ENCODE measurements at places on chromosomes 2 and 18.

- DNase-seq = no peak
Observed at GRCh38 chr2:113886479-113887008, 3.3 kb upstream of the ACTR3 start.

GRCh38 chr2:138071720-138072719, 107.7 kb downstream of the HNMT start:
- DNase-seq = no peak

DNA sequence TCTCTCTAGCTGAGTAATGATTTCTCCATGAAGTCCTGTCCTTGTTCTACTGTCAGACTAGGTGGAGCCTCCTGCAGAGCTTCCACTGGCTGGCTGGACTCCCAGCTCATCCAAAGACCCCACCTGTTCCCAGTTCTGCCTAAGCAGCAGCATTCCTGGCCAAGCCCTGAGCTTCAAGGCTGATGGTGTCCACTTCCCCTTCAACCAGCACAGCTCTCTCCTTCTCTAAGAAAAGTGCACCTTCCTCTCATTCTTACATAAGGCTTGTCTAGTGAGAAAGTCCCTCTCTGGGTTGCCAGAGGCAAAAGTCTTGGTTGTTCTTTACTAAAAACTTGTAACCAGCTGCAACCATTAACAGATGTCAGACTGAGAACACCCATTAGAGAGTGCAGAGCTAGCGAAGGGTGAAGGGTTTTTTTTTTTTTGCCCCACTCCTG, 58.9 kb downstream of the CXCR4 start:
- DNase-seq = no peak

DNA sequence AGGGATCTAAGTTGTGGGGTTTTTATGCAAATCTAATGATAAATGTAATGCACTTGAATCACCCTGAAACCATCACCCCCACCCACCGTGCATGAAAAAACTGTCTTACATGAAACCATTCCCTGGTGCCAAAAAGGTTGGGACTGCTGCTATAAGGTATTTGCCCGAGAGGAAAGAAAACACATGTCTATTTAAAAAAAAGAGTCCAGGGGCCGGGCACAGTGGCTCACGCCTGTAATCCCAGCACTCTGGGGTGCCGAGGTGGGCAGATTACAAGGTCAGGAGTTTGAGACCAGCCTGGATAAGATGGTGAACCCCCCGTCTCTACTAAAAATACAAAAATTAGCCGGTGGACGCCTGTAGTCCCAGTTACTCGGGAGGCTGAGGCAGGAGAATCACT, 1372.8 kb upstream of the CDH2 start:
- no peak for DNase-seq

GRCh38 chr2:218257390-218257981, 3.3 kb upstream of the GPBAR1 start:
- DNase-seq = no peak

GRCh38 chr18:2894131-2894840, 47.5 kb downstream of the EMILIN2 start:
- DNase-seq = no peak

GRCh38 chr18:35136248-35136647, 95.0 kb downstream of the MAPRE2 start:
- DNase-seq = no peak

DNA sequence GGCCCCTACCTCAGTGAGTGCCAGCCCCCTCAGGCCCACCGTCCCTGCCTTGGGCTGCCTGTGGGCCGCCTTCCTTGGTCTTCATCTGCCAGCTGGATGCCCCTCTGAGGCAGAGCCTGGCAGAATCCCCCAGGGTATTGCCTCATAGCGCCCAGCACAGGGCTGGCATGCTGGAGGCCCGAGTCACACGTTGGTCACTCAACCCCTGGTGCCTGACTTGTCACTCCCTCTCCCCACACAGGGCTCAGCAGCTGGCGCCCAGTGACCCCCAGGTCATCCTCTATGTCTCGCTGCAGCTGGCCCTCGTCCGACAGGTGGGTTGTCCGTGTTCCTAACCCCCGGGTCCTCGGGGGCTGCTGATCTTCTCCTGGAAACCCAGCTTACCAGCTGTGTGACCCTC, 108.4 kb upstream of the MCFD2 start:
- no peak for DNase-seq

DNA sequence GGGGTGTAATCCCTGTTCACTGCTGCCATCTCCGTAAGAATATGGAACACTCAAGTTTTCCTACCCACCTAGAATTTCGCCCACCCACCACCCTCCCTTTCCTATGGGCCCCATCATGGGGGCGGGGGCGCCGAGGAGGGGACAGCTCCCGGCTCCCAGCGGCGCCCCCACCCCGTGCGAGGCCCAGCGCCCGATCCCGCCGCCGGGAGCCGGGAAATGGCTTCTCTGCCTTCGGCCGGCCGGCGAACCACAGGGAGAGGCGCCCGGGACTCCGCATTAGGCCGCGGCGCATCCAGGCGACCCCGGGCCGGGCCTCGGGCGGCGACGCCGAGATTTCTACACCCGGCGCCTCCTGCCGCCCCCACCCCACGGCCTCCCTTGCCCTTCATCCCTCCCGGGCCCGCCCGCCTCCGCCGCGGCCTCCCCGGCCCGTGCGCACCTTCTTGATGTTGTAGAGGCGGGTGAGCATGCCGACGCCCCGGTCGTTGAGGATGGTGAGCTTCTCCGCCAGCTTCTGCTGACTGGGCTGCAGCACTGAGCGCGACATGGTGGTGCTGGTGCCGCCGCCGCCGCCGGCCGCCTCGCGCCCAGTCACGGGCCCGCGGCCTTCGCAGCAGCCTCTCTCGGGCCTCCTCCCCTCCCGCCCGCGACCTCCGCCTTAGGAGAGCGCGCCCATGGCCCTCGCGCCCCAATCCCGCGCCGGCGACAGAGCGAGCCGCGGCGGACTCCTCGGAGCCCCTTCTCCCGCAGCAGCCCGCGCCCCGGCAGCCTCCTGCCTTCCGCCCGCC, 510 bp downstream of the NCKAP1 start:
- DNase-seq = no peak

DNA sequence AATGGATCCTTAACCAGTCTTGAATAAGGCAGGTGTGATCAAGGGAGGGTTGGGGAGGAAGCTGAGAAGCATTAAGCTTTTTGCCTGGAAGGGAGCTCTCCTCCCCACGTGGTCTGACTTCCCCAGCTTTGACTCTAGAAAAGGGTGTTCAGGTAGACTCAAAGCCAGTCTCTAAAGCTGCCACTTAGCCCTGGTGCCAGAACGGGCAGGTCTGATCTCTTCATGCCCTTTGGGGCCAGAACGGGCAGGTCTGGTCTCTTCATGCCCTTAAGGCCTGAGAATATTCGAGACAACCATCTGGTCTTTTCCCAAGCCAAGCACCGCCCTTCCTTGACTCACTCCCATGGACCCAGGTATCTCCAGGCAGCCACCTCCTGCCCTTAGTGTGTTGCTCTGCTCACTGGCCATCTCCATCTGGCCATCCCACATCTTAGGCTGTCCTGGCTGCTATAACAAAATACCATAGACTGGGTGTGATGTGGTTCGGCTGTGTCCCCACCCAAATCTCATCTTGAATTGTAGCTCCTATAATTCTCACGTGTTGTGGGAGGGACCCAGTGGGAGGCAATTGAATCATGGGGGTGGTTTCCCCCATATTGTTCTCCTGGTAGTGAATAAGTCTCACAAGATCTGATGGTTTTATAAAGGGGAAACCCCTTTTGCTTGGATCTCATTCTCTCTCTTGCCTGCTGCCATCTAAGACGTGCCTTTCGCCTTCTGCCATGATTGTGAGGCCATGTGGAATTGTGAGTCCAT, 59.4 kb downstream of the SNORC start:
- DNase-seq = no peak

GRCh38 chr2:68751397-68752339, 17.1 kb downstream of the ARHGAP25 start:
- no peak for DNase-seq

DNA sequence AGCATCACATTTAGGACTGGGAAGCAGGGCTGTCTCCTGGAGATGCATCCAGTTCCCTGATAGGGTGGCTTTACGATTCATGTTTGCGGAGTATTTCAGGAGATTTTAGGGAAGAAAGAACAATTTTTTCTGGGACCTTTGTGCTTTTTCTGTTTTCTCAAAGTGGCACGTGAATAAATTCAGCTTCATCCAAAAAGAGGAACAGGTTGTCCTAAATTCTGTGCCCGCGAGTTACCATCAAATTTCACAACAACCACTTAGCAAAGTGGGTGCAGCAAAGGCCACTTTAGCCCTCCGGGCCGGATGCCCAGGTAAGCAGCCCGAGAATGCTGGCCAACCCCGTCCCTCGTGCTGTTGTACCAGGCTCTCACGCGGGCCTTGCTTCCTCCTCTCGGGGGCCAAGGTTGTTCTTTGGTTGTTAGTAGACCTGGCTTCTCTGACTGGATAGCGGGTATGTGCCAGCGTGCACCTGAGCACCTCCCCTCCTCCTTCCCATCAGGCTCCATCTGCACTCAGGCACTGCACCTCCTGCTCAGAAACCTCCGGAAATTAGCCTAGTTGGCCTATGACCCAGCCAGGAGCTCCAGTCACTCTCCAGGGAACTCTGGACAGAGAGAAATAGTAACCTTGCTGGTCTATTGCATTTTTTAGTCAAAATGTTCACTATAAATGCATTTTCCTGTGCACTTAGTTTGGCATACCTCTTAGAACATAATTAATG, 83.0 kb downstream of the CMPK2 start:
- no peak for DNase-seq

- DNase-seq = no peak
Observed at GRCh38 chr18:26832302-26832701, 33.2 kb downstream of the AQP4 start.

DNA sequence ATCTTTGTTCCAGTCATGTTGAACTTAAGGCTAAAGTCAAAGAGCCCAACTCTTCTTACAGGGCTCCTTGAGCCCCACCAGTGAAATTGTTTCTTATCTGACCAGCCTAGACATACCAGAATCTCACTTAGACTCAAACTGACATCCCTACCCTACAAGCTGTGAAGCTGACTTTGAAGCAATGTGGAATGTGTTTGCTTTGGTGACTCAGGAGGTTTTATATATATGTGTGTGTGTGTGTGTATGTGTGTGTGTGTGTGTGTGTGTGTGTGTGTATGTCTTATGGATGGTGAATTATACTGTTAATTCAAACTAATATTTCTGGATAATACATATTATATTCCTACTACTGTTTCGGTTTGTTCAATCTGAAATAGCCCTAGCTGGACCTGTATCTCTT, 67.3 kb downstream of the CAMKMT start:
- DNase-seq = no peak

DNA sequence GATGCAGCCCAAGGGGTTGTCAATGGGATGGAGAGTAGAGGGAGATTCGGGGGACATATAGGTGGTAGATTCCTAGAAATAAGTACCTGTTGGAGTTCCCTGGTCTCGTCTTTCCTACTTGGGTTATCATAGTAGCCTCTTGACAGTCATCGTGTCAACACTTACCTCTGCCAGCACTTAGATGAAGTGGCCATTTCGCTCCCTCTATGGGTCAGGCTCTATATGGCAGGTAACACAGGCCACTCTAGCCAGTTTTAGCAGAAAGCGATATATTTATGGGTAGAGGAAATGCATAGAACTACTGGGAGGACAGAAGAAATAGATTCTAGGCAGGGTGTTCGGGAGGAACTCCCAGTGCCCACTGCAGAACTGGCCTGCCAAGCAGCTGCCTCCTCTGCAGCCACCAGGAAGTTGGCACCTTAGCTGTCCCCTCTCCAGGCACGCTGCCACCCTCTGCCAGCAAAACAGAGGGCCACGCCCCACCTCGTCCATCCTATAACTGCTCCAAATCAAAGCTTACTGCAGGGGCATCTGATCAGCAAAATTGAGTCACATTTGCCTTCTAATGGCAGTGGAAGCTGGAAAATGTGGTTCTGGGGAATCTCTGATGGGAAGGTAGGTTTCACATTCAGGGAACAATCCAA, 181.3 kb downstream of the INSIG2 start:
- DNase-seq = no peak

GRCh38 chr2:107776362-107776761, 50.3 kb upstream of the RGPD4 start:
- no peak for DNase-seq

- no peak for DNase-seq
Observed at GRCh38 chr2:124898827-124899226, 873.7 kb downstream of the CNTNAP5 start.

DNA sequence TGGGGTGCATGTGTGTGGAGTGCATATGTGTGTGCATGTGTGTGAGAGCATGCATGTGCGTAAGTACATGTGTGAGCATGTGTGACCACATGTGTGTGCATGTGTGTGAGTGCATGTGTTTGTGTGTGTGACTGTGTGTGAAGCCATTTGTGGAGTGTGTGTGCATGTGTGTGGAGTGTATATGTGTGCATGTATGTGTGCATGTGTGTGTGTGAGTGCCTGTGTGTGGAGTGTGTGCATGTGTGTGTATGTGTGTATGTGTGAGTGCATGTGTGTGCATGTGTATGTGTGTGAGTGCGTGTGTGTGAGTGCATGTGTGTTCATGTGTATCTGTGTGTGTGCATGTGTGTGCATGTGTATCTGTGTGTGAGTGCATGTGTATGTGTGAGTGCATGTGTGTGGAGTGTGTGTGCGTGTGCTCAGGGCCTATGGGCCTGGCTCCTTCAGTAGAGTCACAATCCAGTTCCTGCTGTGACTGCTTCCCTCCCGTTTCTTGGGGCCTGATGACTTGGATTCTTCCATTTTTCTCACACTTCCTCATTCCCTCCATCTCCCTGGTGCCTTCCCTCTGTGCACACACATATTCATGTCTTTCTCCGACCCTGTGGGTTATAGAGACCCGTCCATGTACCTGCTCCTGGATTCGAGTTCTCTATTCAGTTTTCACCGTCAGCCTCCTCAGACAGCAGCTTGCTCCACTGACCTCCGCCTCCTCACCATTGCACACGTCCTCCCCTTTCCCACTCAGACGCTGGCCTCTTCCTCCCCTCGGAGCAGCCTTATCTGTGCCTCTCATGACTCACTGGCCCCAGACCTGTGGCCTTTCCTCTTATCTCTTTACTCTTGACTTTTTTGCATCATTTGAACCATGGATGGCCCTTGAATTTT, 25.2 kb downstream of the TOGARAM2 start:
- DNase-seq = no peak

GRCh38 chr18:66826211-66826610, 222.3 kb upstream of the CDH19 start:
- no peak for DNase-seq

- DNase-seq = no peak
Observed at GRCh38 chr2:107735201-107735600, 91.5 kb upstream of the RGPD4 start.

GRCh38 chr2:239318790-239319661, 81.8 kb downstream of the HDAC4 start:
- no peak for DNase-seq

All from cerebellar nuclear complex (tissue), 1 donor.